ENCODE measurements at places on chromosomes 5 and 9. TPM values are rescaled to one million over a fixed set of nuclear protein-coding genes. Genes with fewer than 3 reads are reported as not detected.

The TERT gene
- total RNA-seq: 0.33 TPM

GRCh38 chr9:121260457-121261106, 7.4 kb upstream of the GSN start:
- no peak for DNase-seq

The PCDHGA6 gene
- 0.57 TPM for total RNA-seq

The PLEKHG4B gene
- 71.2 TPM for total RNA-seq

DNA sequence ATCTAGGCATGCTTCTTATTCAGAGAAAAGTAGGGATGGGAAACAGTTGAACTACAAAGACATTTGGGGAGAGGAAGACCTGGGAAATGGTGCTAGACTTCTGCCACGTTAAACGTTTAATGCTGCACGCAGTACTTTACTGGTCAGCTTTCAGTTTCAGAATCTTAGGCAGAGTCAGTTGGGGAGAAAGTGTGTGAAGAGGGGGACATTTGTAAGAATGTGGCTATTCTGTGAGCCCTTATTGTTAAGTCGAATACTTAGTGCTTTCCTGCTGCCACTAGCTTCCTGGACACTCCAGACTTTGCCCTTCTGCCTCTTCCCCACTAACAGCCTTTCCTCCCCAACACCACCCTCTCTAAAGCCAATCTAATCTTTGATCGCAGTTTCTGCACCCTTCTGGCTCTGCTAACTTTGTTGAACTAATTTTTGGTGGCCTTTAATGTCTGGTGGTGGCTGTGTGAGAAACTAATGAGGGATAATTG, 6.1 kb downstream of the CYSTM1 start:
- no peak for DNase-seq

The GAPT gene
- 1.6 TPM for total RNA-seq

DNA sequence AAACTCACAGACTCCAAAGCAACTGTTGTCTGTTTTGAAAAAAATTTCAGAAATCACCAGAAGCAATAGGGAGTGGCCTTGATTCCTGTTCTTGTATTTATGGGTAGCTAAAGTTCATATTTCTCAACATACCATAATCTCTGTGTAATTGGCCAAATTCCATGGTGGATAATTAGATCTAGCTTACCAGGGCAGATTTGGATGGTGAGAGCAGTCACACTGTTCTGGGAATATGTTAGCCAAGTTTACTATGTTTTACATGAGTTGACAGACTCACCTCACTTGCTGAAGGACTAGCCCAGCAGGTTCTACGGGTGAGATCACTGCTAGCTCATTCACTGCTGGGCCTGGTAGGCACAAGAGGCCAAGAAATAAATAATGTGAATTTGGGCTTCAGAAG, 32.7 kb upstream of the CDKN2B start:
- peak; percentile 56 for DNase-seq

GRCh38 chr5:56908942-56909293, 478 bp upstream of the SETD9 start:
- peak; percentile 64 for DNase-seq

The WDR38 gene
- not detected for total RNA-seq

DNA sequence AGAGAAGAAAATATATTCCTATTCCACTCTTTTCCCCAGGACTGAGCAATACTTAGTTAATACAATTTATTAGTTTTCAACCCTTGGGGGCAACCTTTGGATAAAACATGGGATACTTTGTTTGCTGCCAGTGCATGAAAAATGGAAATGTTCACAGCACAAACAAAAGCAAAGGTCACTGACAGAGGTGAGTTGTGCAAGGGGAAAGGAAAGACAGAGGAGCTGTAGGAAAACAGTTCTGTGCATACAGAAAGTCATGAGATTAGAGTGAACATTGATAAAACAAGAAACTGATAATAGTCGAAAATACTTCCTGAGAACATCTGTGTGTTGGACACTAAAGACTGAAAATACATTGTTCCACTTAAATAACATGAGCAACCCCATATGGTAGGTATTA, 779.8 kb downstream of the TLE4 start:
- no peak for DNase-seq

DNA sequence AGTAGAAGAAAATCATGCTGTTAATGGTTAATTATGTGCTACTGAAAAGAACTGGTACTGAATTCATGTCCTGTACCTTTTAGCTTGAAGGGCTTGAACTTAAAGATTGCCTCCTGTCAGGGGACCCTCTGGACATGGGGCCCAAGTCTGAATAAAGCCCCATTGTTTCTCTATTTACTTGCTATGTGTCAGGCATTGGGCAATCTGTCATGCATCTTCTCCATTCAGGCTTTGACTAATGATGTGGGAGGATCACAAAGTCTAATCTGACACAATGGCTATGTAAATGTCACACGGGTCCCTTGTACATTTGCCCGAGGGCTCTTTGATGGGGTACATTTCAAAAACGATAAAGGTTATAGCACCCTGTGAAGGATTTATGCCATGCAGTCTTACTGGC, 64.0 kb upstream of the TUSC1 start:
- DNase-seq: no peak

The SLC4A9 gene
- 2.5 TPM for total RNA-seq

Data from mesothelial cell of epicardium (in vitro differentiated cells).